ENCODE measurements at places on chromosomes 5 and 9. TPM values are rescaled to one million over a fixed set of nuclear protein-coding genes. Genes with fewer than 3 reads are reported as not detected.

Gene ZNF618
- 8.9 TPM for total RNA-seq

Gene SLC27A6
- not detected for total RNA-seq

Gene TSTD2
- 11.2 TPM for total RNA-seq

Gene SHOC1
- total RNA-seq: not detected

Gene C9orf43
- total RNA-seq: 0.56 TPM

Gene SH3RF2
- total RNA-seq: 2.4 TPM

Gene HTR1A
- not detected for total RNA-seq

Gene OR1J2
- total RNA-seq: not detected

Gene TMEM252
- not detected for total RNA-seq

Gene LECT2
- not detected for total RNA-seq

Gene LCN2
- 3.7 TPM for total RNA-seq

Gene PCDHA1
- 0.29 TPM for total RNA-seq

Gene SLC34A1
- not detected for total RNA-seq

Gene CD72
- total RNA-seq: 0.16 TPM

Gene BTNL8
- total RNA-seq: not detected

Gene ANKRD18B
- 4.8 TPM for total RNA-seq

Gene MEIKIN
- total RNA-seq: not detected

Gene LHX3
- 0.10 TPM for total RNA-seq

Gene TSSK1B
- not detected for total RNA-seq

Gene S1PR3
- total RNA-seq: 96.4 TPM

Gene PCDHB11
- 0.08 TPM for total RNA-seq
